ENCODE measurements at places on chromosomes 6 and 20.

- no peak for DNase-seq
Observed at GRCh38 chr6:141729146-141729545, 403.6 kb upstream of the GJE1 start.

DNA sequence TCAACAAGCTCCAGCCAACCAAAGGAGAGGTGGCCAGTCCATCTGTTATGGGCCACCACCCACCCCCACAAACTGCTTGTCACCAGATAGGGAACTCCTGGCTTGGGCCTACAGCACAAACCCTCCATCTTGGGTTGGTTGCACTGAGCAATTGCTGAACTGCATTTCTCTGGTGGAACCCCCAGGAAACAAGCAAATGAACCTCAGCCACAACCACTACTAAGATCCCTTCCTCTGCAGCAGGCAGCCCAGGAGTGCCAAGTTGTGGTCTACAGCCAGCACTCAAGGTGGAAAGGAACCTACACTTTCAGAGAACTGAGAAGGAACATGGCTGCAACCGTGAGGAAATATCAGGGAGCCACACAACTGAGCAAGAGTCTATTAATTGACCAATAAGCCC is 171.6 kb downstream of the TMEM200A start:
- DNase-seq, result no peak

DNA sequence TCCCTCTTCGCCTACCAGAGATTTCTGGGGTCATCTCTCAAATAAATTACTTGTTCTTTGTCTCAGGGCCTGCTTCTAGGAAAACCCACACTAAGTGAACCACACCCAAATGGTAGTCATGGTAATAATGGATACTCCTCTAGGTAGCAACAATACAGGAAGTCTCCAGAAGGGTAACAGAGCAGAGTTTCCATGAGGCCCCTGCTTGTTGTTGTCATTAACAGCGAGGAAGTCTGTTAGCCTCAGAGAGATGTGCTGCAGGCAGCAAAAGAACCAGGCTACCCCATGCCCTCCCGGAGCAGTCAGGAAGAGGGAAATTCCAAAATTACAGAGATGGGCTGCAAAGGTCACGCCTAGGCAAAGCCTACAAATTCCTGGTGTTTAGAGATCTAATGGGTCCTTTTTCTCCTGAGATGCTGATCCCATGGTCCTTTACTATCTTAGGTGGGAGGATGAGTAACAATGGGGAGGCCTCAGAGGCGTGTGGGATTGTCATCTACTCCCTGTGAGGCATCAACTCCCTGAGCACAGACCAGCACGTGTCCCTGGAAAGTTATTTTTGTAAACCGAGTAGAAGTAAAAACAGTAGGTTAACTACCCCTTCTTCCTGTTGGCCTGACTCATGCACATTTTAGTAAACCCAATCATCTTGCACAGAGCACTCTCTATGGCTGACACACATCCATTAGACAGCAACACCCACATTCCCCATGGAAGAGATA is 10.1 kb downstream of the ISM1 start:
- DNase-seq, result no peak

DNA sequence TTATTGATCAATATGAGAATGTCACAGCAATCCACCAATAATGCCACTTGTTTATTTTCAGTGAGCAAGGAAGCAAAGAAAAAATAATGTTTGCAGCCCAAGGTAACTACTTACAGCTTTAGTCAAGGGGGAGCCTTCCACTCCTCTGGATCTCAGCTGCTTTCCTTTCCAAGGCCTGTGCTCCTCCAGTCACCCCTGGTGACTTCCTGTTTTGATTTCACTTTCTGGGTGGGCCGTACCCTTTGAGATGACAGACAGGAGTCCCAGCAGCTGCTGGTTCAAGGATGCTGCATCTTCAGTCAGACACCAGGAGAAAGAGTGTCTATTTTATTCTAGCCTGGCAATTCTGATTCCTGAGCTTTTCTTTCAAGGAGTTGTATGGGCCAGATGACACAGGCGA is 5.6 kb upstream of the VNN2 start:
- DNase-seq, result no peak

DNA sequence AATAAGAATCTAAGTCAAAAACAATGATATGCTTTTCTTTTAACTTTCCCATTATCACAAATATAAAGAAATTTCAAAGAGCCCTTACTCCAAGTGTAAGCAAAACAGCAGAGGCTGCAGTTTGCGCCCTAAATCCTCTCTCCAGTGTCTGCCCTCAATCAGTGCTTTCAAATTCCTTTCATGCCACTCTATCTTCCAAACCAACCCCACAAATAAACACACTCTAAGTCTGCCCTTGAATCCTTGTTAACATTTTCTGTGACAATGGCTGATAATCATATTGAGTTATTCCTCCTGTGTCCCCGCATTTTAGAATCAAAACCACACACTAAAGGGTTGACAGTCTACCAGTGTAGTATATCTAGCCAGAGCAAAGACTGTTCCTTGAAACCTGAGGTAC is 317.9 kb upstream of the MARCKS start:
- DNase-seq, result no peak

DNA sequence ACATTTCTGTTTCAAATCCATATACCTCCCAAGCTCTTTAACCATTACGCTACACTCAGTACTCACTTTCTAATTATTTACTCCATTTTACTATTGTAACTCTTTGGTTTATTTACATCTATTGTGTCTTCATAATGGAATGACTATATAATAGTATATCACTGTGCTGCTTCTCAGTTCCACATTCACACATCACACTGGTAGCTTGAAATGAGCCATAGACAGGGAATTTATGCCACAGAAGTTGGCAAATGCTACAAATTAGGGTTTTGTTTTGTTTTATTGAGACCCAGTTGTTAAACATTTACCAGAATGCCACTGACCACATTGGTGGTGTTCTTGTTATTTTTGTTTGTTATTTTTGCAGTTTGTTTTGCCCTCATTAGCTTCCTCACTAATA is 213.9 kb downstream of the KCNQ5 start:
- DNase-seq, result no peak

DNA sequence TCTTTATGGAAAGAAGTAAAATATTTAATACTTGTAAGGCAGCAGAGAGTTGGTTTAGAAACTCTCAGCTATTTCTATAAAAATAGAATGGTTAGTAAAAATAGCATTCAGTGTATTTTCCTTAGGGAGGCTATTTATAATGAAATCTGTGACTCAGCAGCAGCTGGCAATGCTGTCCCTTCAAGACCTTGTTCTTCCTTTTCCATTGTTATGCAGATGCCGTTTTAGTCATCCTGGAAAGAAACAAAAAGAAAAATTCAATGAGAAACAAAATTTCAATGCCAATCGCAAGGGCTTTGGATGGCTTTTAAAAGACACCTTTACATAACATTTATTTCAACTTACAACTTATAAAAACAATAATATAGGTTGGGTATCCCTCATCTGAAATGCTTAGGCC is 17.5 kb downstream of the MPC1 start:
- no peak for DNase-seq

- no peak for DNase-seq
Observed at GRCh38 chr20:37901240-37901639, 1.7 kb upstream of the VSTM2L start.

DNA sequence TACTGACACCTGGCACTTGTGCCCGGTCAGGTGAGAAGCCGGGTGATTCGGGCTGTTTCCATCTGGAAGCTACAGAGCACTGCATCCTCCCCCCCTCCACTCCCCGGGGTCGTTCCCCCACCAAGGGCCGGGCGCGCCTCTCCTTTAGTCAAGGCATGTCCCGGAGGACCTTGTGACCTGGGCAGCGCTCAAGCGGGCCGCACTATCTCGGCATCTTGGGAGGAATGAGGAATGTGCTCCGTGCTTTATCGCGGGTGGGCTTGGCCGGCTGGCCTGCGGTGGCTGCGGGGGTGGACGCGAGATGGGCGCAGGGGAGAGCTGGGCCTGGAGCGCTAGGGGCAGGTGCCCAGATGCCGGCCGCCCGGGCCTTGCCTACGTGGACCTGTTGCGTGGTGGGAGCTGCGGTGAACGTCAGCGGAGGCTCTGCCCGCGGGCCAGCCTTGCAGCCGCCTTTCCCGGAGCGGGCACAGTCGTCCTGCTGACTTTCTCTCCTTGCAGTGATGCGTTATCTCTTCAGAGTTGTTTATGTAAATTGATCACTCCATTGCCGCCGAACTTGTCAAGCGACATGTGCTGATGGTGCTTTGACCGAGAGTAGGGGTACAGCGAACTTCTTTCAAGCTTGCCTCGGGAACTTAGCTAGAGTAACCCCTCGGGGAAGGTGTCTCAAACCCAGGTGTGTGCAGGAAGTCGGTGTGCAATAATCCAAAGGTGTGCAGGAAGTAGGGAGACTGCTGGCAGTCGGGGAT is 1.1 kb downstream of the LRRC1 start:
- no peak for DNase-seq

- DNase-seq, result no peak
Observed at GRCh38 chr6:28953039-28953584, 29.3 kb upstream of the TRIM27 start.

DNA sequence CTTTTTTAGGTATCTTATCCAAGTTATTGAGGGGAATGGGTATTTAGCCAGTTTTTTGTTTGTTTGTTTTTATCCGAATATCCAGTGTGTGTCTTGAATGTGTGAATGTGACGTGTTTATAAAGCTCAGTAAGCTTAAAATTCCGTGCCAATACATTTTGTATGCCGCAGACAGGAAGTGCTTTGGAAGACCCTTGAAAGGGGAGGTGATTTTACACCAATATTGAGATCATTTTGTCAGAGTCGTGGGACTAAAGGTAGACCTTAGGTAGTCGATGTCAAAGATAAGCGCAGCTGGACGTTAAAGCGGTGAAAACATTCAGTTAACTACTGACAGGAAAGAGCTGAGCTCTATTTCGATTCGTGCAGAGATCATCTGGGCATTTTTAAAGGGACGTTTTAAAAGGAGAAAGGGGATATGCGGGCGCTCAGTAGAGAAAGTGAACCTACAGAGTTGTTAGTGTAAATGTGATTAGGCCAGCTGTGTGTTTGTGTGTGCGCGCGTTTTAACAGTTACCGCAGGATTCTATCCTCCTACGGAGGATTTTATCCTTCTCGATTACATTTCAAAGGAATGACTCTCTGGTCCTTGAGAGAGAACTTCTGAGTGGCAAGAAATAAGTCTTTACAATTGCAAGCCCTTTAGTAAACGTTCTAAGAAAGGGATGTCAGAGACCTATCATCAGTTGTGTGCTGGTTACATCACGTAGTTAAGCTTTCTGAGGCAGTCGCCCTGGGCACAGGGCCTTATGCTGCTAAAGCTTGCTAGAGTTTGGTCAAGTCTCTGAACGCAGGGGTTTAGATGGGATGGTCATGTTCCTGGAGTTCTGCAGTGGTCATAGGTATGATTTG is 625 bp upstream of the ECHDC1 start:
- DNase-seq, result no peak

GRCh38 chr6:40308533-40309306 is 278.4 kb downstream of the LRFN2 start:
- DNase-seq, result peak; percentile 13

- no peak for DNase-seq
Observed at GRCh38 chr6:72861935-72862432, 240.1 kb downstream of the KCNQ5 start.
